ENCODE measurements at places on chromosomes 16 and 17.

DNA sequence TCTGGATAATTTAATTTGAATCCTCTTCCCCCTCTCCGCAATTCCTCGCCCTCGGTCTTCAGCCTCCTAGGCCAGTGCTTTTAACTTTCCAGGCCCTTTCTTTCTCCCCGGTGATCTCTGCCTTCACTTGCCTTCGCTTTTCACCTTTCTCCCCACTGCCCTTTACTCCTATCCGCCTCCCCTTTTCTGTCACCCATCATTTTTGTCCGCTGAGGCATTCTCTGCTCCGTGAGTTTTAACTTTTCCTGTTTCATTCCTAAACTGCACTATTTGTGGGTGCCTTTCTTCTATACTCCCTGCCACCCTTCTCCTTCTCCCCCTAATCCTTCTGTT lies 729 bp downstream of the LONP2 start:
- no peak for DNase-seq

DNA sequence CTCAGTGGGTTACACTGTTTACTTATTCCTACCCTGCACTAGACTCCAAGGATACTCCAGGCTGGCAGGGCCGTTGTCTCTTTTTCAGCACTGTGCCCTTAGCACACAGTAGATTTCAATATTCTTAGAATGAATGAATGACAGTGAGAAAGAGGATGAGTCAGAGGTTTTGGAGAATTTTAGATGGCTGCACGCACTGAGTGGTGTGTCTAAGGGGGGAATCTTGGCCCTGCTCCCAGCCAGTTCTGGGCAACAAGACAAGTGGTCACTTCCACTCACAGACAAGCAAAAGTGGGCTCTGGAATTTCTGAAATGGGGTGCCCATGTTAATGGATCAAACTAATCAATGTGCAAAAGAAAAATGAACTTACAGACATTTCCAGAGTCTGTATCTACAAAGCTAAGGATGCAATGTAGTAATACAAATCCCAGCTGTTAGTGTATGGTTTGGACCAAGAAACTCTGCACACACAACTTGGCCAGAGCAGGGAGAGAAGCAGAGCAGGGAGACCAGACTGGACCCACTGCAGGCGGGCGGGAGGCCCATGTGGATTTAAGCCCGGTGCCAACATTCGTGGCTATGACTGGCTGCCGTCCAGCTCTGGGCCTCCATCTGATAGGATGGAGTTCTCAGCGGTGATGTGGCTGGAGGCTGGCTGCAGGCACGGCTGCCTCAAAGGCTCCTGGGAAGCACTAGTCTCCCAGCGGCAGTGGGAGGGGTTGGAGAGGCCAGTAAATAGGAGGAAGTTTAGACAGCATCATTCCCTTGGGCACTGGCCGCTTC lies 95.6 kb upstream of the CDYL2 start:
- no peak for DNase-seq

- DNase-seq, result no peak
Observed at GRCh38 chr17:78715876-78716275, 66.2 kb downstream of the CYTH1 start.

GRCh38 chr16:80369138-80369958 lies 171.4 kb upstream of the DYNLRB2 start:
- DNase-seq, result no peak

GRCh38 chr16:81569361-81570034 lies 124.9 kb downstream of the CMIP start:
- no peak for DNase-seq

- no peak for DNase-seq
Observed at GRCh38 chr16:53378138-53378537, 56.1 kb upstream of the RBL2 start.

GRCh38 chr16:56923481-56924091 lies 8.4 kb upstream of the HERPUD1 start:
- no peak for DNase-seq

DNA sequence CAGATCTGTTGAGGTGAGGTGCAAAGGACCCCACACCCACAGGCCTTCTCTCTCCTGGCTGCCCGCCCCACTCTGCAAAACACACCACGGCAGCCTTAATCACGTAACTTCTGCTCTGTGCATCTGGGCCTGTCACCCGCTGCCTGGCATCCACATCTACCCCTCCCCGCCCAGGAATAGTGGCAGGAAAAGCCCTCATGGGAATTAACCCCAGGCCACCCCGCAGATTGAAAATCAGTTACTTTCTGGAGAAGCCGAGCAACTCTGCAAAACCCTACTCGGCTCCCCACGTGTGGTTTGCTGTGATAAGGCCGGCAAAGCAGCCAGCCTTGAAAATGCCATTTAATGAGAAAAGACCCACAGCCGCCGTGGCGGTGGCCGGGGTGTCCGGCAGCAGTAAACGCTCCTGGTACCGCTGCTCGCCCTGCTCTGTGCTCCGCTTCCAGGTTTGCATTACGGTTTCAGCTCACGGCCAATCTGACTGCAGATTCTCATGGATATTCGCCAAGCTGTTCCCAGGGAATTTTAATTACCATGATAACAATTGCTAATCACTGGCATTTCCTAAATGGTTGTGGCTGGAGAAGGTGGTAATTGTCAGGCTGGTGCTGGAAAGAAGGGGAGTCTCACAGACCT lies 78.0 kb upstream of the DOC2B start:
- no peak for DNase-seq

GRCh38 chr17:31537565-31538011 lies 146.1 kb downstream of the RAB11FIP4 start:
- DNase-seq, result no peak

GRCh38 chr16:31351942-31352325 lies 3.0 kb upstream of the ITGAX start:
- DNase-seq, result no peak
